Forelimb muscle (tissue), 1 donor: ENCODE measurements at places on chromosomes 1 and 21. TPM values are rescaled to one million over a fixed set of nuclear protein-coding genes. Genes with fewer than 3 reads are reported as not detected.

CRNN gene
- not detected for polyA plus RNA-seq

AJAP1 gene
- 0.61 TPM for polyA plus RNA-seq

DOCK7 gene
- 33.4 TPM for polyA plus RNA-seq

TCHHL1 gene
- polyA plus RNA-seq = not detected

SSX2IP gene
- polyA plus RNA-seq = 13.5 TPM

CD5L gene
- 0.06 TPM for polyA plus RNA-seq

EXOC8 gene
- polyA plus RNA-seq = 6.6 TPM

CELA3A gene
- polyA plus RNA-seq = 0.52 TPM

USH2A gene
- 0.05 TPM for polyA plus RNA-seq

NBPF26 gene
- 15.6 TPM for polyA plus RNA-seq

LAX1 gene
- polyA plus RNA-seq = 0.19 TPM

ERVH48-1 gene
- polyA plus RNA-seq = 1.2 TPM
